ENCODE measurements at places on chromosomes 5 and 9.

- peak; percentile 55 for DNase-seq
Observed at GRCh38 chr5:142655339-142656267, 30.3 kb downstream of the FGF1 start.

GRCh38 chr5:56494300-56494731, 261.2 kb upstream of the ANKRD55 start:
- no peak for DNase-seq

DNA sequence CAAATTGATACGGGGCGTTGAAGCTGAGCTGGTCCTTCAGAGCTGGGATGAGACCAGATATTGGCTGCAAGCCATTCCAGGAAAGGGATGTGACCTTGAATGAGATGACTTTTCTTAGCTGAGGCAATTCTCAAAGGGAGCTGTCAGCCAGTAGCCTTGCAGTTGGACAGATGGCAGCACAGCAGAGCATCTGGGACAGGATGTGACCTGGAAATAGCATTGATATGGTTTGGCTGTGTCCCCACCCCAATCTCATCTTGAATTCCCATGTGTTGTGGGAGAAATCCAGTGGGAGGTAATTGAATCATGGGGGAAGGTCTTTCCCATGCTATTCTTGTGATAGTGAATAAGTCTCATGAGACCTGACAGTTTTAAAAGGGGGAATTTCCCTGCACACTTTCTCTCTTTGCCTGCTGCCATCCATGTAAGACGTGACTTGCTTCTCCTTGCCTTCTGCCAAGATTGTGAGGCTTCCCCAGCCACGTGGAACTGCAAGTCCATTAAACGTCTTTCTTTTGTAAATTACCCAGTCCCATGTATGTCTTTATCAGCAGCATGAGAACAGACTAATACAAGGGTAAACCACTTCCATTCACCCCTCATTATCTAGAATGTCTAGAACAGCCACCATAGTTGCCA, 19.8 kb upstream of the MTX3 start:
- no peak for DNase-seq

DNA sequence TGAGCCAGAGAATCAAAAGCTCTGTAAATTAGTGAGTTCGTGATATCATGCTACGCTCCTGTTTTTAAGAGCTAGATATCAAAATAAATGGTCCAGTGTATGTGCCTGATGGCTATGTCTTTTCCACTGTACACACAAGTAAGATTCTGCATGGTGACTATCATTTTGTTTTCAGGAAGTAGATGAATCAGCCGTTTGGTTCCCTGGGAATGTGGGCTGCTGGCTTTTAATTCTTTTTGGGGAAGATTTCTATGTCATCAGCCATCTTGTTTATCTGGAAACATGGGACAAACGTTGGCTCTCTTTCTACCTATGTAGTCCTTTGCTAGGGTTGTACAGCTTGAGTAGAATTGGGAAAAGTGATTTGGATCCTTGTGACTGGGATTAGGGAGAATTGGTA, 126.7 kb downstream of the GRIA1 start:
- no peak for DNase-seq
